WTC11 (cell line): ENCODE measurements at places on chromosomes 12 and 14.

- DNase-seq: no peak
These were observed 1.2 kb downstream of the ITGB7 start for GRCh38 chr12:53205747-53206419.

- DNase-seq: no peak
These were observed 18.4 kb downstream of the PRKAB1 start for GRCh38 chr12:119686355-119686754.

- DNase-seq: no peak
These were observed 219.2 kb downstream of the PDZRN4 start for GRCh38 chr12:41407232-41407799.

DNA sequence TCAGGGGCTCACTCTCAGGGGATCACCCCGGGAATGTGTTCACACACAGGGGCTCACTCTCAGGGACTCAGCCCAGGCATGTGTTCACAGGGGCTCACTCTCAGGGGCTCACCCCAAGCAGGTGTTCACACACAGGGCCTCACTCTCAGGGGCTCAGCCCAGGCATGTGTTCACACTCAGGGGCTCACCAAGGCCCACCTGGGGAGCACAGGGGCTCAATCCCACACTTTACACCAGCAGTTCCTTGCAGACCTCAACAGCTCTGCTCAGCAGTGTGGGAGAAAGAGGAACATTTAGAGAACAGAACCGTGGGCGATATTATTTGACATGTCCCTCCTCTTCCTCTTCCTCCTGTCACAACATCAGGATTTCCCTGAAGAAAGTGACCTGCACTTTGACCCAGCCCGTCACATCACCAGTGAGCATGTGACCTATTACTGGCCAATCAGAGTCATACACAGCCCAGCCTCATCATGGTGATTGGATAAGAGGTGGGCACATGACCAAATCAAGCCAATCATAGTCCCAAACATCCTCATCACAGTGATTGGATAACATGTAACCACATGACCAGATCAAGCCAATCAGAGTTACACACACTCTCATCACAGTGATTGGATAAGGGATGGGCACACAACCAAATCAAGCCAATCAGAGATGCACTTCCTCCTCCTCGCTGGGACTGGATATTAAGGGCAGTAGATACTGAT is 359.4 kb upstream of the SFSWAP start:
- DNase-seq: no peak

DNA sequence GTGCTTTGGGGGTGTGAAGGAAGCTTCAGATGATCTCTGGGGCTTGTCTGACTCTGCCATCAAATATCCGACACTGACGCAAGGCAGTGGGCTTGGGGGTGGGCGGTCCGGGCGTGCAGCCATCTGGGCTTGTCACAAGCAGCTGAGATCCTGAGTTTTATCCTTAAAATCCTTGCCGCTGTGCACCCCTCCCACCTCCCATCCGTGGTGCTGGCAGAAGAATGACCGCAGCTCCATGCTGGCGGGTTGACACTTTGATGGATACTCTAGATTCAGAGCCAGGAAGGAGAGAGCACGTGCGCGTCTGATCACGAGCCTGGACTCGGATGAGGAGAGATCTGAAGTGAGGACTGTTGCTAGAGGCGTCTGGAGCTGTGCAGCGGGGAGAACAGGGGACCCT is 3.0 kb downstream of the ZFYVE21 start:
- DNase-seq: no peak

- no peak for DNase-seq
These were observed 212.4 kb upstream of the FLRT2 start for GRCh38 chr14:85317491-85318021.

DNA sequence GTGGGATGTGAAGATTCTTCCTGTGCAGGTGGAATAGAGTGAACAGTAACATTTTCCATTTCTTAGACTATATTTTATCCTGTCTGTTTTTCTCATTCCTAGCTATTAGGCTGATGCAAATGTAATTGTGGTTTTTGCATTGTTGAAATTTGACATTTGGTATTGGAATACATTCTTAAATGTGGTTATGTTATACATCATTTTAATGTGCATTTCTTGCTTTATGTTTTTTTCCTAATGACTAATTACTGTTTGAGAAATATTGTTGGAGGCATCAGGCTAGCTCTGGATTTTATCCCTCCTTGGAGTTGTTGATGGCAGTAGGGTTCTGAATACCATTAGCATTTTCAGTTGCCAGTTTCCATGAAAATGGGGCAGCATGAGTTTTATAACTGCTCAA is 75.9 kb upstream of the GNG2 start:
- no peak for DNase-seq

GRCh38 chr14:96114002-96114401 is 74.8 kb downstream of the C14orf132 start:
- no peak for DNase-seq

DNA sequence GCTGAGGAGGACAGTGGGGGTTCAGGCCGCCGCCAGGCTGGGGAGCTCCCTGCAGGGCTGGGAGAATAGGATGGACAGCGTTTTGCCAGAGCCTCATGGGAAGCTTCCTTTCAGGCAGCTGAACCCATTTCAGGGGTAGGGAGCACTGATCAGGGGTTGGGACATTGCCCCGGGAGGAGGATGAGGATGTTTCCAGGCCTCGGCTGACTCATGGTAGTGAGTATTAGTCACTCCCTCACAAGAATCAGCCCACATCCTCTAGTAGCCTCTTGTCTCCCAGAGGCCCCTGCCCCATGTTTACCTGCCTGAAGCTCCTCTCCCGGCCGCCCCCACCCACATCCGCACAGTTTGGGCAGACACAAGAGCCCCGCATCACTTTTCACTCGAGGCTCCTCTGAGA is 89.8 kb downstream of the ZFP36L1 start:
- no peak for DNase-seq

GRCh38 chr14:76957224-76957891 is 71.2 kb downstream of the IRF2BPL start:
- DNase-seq: no peak

- no peak for DNase-seq
These were observed 164.8 kb downstream of the DERA start for GRCh38 chr12:16075887-16076286.

GRCh38 chr12:93441081-93441616 is 598 bp downstream of the UBE2N start:
- peak; percentile 37 for DNase-seq

DNA sequence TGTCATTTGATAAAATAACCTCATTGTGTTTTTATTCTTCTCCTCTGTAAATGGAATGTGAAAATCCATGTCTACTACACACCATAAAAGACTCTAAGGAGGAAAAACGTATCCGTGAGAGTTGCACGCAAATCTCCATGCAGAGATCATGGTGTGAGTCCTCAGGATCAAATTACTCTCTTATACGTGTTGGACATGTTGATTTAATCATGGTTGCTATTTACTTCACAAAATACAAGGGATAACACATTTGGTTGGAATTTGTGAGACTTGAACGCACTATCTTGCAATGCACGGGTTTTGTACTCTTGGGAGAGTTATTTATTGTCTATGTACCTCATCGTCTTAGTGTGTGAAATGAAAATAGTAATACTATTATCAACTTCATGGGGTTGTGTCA is 128.0 kb upstream of the RASSF8 start:
- DNase-seq: no peak

- no peak for DNase-seq
These were observed 350.1 kb downstream of the CCDC91 start for GRCh38 chr12:28540324-28540714.

- no peak for DNase-seq
These were observed 84.4 kb downstream of the NINJ2 start for GRCh38 chr12:578748-579419.

DNA sequence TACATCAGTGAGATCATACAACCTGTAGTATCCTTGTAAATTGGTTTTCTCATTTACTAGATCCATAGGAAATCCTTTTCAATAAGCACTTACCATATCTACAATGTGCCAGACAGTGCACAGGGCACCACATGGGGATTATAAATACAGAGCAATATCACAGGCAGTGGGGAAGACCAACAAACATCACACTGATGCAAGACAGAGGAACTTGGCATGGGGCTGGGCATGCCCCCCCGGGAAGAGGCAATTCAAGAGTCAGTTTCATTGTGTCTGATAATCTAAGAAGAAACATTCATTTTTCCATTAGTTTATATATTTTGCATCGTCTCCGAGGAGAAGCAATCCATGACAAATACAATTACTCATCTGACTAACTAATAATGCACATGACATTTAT is 16.2 kb downstream of the NT5DC3 start:
- no peak for DNase-seq

DNA sequence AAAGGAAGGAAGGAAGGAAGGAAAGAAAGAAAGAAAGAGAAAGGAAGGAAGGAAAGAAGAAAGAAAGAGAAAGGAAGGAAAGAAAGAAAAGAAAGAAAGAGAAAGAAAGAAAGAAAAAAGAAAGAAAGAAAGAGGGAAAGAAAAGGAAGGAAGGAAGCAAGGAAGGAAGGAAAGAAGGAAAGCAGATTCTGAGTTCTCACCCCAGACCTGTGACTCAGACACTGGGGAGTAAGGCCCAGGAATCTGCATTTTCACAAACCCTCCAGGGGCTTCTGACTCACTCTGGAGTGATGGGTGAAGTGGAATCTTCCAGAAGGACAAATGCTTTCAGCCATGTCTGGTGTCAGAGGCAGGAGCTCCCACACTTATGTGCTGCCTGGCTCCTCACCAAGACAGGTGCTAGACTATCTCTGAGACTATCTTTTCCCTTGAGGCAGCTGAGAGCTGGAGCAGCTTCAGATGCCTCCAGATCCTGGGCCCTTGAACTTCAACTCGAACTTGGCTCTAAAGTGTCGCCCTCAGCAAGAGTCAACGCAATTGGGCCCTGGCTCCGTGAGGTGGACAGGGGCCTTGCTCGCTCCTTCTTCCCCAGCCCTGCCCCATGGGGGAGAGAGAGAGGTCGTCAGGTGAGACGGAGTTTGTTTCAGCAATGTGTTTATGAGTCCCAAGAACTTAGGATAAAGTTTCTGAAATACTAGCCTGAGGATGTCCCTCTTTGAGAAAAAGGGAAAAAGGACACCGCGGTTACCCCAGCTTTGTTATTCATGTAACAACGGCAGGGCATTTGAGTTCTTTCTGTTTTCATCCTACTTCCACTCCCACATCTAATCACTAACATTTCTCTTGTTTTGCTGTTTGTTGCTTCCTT is 19.8 kb upstream of the SCARB1 start:
- no peak for DNase-seq

- no peak for DNase-seq
These were observed 3.3 kb upstream of the RASAL1 start for GRCh38 chr12:113138826-113139225.
